ENCODE measurements at places on chromosomes 6 and 20. TPM values are rescaled to one million over a fixed set of nuclear protein-coding genes. Genes with fewer than 3 reads are reported as not detected.

- no peaks in the 10 kb centered on the region for H3K36me3 ChIP-seq
- H3K27ac ChIP-seq, result peak overlapping the region; percentile 27
- H3K27me3 ChIP-seq, result no peaks in the 10 kb centered on the region
- peak overlapping the region; percentile 60 for H3K4me3 ChIP-seq
- H3K4me1 ChIP-seq, result peaks cover 46% of the 10 kb centered on the region
- no peak for DNase-seq
These were observed 53.4 kb downstream of the HIVEP1 start for GRCh38 chr6:12065321-12066140.

GRCh38 chr20:5614506-5614905 lies 135.7 kb upstream of the SHLD1 start:
- peaks cover 5% of the 10 kb centered on the region for H3K36me3 ChIP-seq
- peaks cover 8% of the 10 kb centered on the region for H3K4me1 ChIP-seq
- H3K27me3 ChIP-seq, result no peaks in the 10 kb centered on the region
- no peak overlapping the region for H3K4me3 ChIP-seq
- H3K27ac ChIP-seq, result no peak overlapping the region

DNA sequence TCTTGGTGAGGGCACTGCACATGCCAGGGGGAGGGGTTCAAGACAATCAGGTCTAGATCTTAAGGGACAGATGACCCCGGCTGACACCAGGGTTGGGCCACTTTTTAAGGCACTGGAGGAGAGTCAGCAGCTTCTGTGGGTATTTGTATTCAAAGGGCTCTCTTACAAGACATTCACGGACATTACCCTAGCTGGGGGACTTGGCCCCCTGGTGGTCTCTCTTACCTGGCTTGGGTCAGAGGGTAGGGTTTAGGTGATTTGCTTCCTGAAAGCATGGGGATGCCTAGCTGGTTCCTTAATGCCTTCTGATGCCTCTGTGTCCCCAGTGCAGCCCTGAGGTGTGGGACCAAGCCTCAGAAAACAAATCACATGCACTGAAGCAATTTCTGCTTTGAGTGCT lies 354.7 kb downstream of the CDC5L start:
- H3K36me3 ChIP-seq, result no peaks in the 10 kb centered on the region
- no peak for DNase-seq
- H3K27ac ChIP-seq, result no peak overlapping the region
- H3K4me1 ChIP-seq, result peaks cover 4% of the 10 kb centered on the region

DNA sequence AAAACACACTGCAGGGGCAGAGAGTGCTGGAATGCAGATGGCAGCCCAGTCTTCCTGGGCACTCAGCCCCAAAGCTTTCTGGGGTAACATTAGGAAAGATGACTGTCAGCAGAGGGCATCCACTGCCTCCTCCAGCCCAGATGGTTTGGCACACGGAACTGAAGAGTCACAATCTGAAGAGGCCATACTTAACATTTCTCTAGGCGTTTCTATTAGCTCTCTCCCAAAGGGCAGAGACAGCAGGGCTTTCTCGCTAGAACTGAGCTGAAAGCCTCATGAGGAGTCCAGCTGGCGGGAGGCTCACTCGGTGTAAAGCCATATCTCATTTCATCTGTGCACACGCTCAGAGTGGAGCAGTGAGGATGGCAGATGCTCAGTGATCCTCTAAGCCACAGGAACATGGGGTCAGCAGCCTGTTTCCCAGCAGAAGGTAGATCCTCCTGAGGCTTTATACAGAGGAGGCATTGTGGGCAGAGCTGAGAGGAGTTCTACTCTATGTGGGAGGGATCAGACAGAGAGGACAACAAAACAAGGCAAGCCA lies 28.1 kb downstream of the ALDH8A1 start:
- H3K27ac ChIP-seq, result no peak overlapping the region
- no peaks in the 10 kb centered on the region for H3K4me1 ChIP-seq
- H3K4me3 ChIP-seq, result no peak overlapping the region

- DNase-seq, result no peak
- no peaks in the 10 kb centered on the region for H3K4me1 ChIP-seq
- H3K36me3 ChIP-seq, result no peaks in the 10 kb centered on the region
- no peaks in the 10 kb centered on the region for H3K27me3 ChIP-seq
These were observed 276.0 kb upstream of the SGK1 start for GRCh38 chr6:134593887-134594286.

DNA sequence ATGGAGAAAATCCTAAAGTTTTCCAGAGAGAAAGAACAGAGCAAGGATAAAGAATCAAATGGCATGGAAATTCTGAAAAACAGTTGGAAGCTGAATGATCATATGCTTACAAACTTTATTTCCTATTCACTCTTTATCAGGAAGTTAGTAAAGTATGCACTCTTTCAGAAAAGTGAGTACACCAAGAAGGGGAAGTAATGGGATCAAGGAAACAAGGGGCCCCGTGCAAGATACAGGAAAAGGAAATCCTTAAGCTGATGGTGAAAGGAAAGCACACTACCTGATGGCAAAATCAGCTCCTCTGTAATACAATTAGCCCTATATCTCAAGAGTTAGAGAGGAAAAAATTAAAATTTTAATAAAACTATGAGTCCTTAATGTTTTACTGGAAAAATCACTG lies 14.0 kb downstream of the CALHM6 start:
- no peaks in the 10 kb centered on the region for H3K27me3 ChIP-seq
- DNase-seq, result no peak
- peaks cover 27% of the 10 kb centered on the region for H3K4me1 ChIP-seq
- H3K36me3 ChIP-seq, result peaks cover 4% of the 10 kb centered on the region
- H3K27ac ChIP-seq, result peak overlapping the region; percentile 89
- peak overlapping the region; percentile 82 for H3K4me3 ChIP-seq

DNA sequence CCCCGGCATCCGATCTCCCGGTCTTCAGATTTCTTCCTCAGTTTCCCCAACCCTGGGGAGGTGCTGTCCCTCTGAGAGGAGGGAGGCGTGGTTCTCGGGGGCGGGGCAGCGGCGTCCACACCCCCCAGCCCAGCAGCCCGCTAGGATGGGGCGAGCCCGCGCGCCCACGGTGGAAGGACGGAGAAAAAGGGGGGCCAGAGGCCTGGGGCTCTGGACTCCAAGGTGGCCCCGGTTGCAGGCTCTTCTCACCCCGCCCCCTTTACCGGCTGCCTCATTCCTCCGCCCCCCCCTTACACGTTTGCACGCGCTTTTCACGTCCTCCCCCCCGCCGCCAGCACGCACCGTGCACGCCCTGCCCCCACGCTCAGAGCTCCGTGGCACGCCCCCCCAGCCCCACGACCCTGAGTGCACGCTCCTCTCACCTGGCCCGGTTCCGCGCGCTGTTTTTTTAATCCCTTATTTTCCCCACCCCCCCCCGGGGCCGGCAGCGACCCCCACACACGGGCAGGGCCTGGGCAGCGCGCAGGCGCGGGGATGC lies 402 bp downstream of the ZBTB12 start:
- H3K36me3 ChIP-seq, result no peaks in the 10 kb centered on the region
- peaks cover 3% of the 10 kb centered on the region for H3K27me3 ChIP-seq
- DNase-seq, result no peak
- H3K4me1 ChIP-seq, result peaks cover 31% of the 10 kb centered on the region

The IPCEF1 gene
- total RNA-seq, result 29.6 TPM

The CST2 gene
- not detected for total RNA-seq
